NT2/D1 (cell line): ENCODE measurements at places on chromosomes 7 and 10.

DNA sequence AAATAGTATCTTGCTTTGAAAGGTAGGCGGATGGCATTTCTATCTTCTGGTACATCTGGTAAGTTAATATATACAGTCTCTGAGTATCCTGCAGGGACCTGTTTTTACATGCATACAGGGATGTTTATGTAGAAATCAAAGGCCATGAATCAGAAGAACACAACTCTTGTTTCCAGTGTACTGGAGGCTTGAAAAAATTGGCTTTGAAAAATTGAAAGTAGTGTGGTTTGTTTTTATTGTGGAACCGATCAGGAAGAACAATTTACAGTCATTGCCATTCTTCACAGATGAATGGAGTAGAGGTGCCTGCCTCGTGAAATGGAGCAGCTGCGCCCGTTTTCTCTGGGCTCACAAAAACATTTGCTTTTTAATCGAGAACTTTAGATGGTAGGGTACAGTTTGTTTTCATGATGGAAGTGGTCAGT, 54.0 kb upstream of the RPA3 start:
- DNase-seq: no peak

DNA sequence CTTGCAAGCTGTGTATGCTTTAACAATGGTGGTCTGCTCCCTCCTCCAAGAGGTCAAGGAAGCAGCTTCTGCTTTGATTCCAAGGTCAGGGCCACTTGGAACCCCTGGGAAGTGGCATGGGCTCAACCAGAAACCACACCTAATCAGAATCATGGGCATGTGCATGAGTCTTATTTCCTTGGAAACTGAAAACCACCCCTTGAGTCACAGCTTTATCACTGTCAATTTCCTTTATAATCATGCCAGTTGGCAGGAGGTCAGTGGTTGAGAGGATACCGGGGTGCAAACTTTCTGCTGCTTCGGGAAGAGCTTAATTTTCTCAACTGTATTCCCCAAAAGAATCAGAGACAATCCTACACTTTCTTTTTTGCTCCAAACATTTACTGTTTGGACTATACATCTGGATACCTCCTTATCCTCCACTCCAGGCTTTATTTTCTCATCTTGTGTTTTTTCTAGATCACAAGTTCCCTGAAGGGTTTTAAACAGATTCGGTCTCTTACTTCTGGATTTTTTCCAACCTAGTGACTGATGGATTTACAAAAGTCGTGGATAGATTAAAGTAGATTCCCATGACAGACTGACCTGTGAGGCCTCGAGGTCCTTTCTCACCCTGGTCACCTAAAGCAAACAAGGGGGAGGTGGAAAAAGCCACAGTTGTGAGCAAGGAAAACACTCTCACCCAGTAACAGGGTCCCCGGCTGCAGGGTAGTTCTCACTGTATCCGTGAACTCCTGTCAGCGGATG, 36.0 kb downstream of the COL17A1 start:
- no peak for DNase-seq

GRCh38 chr7:103551016-103551415, 105.0 kb upstream of the SLC26A5 start:
- no peak for DNase-seq

DNA sequence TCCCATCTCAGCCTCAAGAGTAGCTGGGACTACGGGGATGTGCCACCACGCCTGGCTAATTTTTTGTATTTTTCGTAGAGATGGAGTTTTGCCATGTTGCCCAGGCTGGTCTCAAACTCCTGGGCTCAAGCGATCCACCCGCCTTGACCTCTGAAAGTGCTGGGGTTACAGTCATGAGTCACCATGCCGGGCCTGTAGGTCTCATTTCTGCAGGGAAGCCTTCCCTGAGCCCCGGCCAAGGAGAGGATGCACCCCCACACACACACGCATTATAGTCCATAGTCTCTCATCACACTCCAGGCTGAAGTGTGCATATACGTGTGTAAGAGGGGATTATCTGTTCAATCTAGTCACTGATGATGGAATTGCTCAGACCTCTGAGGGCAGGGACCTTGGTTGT, 29.3 kb downstream of the KCNMA1 start:
- no peak for DNase-seq

DNA sequence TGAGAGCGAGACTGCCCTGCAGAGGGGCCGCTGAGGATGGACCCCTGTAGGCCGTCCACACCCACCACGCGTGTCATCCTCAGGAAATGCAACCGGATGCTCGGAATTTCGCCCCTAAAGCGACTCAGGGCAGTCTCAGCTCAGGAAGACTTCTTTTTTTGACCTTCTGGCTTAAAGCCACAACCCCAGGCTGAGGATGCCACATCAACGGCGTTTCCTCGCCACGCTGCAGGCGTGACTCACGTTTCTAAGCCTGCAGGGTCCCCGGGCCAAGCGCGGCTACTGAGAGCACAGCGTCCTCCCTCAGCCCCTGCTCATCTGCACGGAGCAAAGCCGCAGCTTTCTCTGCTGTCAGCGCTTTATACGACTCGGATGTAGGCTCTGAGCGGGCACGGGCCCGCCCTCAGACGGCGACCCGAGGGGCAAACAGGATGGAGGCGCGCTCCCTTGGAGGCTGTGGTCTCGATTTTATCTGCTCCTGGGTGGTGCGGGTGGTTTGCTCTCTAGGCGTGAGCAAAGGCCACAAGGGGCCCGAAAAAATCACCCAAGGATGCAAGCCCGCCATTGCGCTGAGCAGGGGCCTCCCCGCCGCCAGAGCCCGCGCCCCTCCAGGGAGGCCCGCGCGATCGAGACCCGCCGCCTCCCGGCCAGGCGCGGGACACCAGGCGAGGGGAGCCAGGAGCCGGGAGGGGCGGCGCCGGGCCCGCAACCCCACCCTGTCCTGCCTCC, 726 bp upstream of the INSIG1 start:
- DNase-seq: peak; percentile 35

DNA sequence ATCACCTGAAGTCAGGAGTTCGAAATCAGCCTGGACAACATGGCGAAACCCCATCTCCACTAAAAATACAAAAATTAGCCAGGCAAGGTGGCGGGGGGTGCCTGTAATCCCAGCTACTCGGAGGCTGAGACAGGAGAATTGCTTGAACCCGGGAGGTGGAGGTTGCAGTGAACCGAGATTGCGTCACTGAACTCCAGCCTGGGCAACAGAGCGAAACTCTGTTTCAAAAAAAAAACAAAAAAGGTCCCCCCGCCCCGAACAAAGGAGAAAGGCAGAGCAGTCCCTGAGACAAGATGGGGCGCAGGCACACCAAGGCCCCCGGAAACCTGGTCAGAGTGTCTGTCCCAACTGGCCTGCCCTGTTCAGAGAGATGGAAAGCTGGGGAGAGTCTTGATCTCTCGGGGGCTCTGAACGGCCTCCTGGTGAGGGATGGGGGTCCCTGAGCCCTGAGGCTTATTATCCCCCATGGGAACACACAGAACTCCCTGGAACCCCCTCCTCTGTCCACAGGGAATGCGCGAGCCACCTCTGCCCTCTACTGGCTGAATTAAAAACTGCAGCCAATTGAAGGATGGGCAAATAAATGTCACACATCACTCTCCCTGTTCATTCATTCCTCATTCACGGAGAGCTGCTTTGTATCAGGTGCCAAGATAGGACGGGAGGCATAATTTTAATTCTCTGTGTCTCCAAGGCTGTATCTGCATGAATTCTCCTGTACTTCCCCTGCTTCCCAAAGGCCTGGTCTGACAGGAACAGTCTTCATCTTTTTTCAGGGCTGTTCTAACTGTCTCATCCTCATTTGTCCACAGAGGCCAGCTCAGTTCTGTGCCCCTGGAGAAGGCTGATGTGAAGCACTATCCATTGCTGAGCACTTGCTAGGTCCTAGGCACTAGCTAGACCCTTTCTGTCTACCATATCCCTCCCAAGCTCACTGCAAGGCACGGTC, 28.9 kb downstream of the MAT1A start:
- no peak for DNase-seq

- no peak for DNase-seq
These were observed 43.7 kb downstream of the DGKB start for GRCh38 chr7:14858866-14859265.

- DNase-seq: no peak
These were observed 6.2 kb downstream of the TACR2 start for GRCh38 chr10:69410487-69410886.

DNA sequence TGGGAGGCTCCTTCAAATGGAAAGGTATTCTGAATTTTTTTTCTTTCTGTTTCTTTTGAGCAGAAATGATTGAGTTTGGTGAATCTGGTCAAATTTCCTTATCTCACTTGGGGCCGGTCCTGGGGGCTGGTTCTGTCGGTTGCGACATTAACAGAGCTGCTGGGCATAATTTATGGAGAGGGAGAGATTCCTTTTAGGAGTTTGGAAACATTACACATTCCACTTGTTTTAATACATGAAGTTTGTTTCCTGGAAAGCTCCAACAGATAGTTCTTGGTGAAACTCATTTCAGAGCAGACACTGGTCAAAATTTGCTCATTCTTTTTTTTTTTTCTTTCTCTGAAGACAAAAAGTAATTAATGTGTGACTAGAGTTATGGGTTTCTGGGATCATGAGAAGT, 129.9 kb downstream of the ABCA13 start:
- DNase-seq: no peak

GRCh38 chr7:53315981-53316380, 280.5 kb downstream of the POM121L12 start:
- DNase-seq: no peak
